Putamen (tissue), 1 donor: ENCODE measurements at places on chromosomes 7 and 10.

GRCh38 chr7:151773797-151774196 is 103.1 kb downstream of the PRKAG2 start:
- no peak for DNase-seq

DNA sequence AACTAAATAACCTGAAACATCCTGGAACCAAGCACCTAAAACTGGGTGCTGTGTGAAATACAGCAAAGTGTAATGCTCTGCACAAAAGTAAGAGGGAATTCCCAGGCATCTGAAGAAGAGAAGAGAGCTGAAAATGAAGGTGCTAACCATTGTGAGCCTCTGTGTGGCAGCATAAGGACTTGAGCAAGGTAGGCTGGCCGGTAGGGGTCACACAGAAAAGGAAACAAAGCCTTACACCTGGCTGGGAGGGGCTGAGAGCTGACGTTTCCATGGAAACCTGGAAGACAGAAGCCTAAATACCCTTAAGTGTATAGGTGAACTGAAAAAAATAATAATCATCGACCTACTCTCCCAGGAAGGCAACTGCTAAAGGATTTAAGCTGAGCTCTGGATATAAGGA is 48.6 kb downstream of the CUL1 start:
- DNase-seq, result no peak

GRCh38 chr7:152699079-152699478 is 23.1 kb upstream of the XRCC2 start:
- DNase-seq, result no peak

- peak; percentile 87 for DNase-seq
These were observed 27.6 kb downstream of the BMPER start for GRCh38 chr7:33932832-33933468.

GRCh38 chr7:34061149-34061548 is 155.8 kb downstream of the BMPER start:
- DNase-seq, result no peak

- DNase-seq, result no peak
These were observed 21.0 kb downstream of the COBL start for GRCh38 chr7:51295440-51296245.
